ENCODE measurements at places on chromosomes 13 and 19.
A peak's percentile ranks its signal among the peaks of the same experiment; 100 is the strongest.

- no peak for DNase-seq
These were observed 42.6 kb downstream of the MRPL57 start for GRCh38 chr13:21219036-21219381.

DNA sequence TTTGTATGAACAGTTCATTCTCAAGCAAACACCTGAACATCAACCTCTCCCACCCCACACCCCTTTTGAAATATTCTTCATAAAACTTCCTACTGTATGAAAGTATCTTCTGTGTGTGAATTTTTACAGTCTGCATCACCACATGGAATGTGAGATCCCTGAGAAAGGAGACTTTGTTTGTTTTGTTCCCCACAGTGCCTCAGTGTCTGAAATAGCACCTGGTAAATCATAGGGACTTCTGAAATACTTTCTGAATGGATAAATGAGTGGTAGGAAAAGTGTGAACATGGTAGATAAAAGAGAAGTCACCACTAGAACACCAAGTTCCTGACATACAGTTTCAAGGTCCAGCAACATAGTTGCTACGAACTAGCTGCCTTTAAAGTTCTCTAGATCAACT lies 1071.2 kb downstream of the EFNB2 start:
- no peak for DNase-seq

DNA sequence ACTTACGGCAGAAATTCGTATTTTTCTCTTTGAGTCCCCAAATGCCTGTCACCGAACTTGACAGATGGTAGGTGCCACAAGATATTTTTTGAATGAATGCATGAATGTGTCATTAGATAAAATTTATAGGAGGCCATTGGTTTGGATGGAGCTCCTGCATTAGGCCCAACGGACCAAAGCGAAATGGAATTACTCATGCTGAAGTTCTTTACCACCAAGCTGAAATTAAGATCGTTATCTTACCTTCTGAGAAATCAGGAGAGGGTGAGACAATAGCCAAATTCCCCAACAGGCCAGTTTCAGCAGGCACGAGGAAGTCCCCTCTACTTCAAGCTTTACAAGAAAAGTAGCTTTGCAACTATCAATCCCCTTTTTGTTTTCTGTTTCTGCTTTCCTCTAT lies 452.5 kb upstream of the ARGLU1 start:
- no peak for DNase-seq

GRCh38 chr19:33226550-33227241 lies 1.0 kb upstream of the SLC7A10 start:
- peak; percentile 52 for DNase-seq

- peak; percentile 81 for DNase-seq
These were observed 134.3 kb upstream of the MYO16 start for GRCh38 chr13:108494991-108495645.

DNA sequence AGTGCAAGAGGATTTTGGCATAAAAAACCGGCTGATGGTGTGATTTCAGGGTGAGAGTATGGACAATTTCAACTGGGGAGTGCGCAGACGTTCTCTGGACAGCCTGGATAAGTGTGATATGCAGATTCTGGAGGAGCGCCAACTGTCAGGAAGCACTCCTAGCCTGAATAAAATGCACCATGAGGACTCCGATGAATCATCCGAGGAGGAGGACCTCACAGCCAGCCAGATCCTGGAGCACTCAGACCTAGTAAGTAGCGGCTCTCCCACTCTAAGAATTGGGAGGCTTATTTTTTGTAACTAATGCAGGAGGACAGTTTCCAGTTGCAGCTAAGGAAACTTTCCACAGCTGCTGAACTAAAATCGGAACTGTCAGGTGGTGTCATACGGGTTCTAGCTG lies 53.6 kb downstream of the ZAR1L start:
- DNase-seq: no peak

GRCh38 chr19:17627161-17627560 lies 61.0 kb downstream of the UNC13A start:
- no peak for DNase-seq

GRCh38 chr13:33512880-33513554 lies 227.5 kb upstream of the STARD13 start:
- DNase-seq: no peak

DNA sequence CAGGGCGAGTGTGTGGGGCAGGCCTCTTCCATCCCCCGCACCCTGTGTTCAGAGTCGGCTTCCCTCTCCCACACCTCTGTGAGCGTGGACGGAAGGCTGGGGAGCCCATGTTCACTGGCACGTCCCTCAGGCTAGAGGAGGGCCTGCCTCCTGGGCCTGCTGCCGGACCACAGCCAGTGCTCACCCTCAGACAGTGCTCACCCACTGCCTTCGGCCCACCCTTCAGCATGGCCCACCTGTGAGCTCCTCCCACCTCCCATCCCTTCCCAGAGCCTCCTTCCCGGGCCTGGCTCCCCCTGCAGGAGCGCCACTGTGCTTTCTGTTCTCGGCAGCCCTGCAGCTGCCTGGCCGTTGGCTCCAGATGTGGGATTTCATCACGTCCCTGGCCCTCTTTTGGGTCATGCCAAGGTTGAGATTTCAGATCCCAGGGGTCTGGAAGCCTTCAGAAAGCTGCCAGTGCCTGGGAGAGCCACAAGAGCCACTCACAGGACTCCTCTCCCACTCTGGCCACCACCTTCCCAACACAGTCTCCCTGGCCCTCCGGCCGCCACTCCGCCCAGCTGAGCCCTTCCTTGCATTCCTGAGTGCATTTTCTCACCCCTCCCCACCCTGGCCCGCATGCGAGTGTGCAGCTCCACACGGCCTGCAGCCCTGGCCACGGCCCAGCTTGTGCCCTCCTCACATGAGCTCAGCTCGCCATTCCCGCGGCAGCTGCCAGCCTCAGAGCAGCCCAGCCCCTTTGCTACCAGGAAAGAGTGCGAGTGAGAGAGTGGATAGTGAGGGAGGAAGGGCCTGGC lies 25.3 kb downstream of the CAPN12 start:
- DNase-seq: no peak

DNA sequence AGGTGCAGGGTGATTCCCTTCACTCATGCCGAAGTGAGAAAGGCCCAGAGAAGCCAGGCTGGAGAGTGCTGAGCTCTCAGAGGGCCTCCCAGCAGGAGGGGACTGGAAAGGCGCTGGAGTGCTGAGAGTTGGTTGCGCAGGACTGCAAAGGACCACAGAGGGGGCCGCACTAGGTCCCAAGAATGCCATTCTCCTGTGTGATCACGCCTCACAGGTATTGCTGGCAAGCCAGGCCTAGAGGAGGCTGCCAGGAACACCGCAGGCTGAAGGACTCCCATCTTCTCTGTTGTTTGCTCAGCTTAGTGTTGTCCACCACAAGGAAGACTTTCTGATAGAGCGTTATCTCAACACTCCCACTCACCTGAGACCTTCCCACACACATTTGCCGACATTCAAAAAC lies 165.0 kb downstream of the FGF14 start:
- no peak for DNase-seq

- no peak for DNase-seq
These were observed 41.2 kb upstream of the VWA8 start for GRCh38 chr13:42002066-42002465.

- no peak for DNase-seq
These were observed 12.6 kb downstream of the NCR1 start for GRCh38 chr19:54918499-54918898.

DNA sequence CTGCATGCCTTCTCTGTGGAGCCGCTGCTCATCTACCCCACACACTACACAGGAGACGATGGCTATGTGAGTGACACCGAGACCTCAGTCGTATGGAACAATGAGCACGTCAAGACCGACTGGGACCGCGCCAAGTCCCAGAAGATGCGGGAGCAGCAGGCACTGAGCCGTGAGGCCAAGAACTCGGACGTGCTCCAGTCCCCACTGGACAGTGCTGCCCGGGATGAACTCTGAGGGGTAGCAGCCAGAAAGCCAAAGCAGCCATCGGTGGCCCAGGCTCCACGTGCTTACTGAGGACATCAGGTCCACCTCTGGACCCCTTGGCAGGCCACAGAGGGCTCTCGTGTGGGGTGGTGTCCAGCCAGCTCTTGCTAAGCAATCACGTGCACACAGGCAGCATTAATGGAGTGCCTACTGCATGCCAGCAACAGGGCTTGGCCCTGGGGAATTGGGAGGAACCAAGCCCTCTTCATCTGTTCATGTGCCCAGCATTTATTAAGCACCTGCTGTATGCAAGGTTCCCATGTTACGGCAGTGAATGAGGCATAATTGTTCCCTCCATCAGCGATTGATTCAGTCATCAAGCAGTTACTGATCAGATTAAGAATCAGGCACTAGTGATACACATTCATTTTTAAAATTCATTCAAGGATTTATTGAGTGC lies 25.9 kb downstream of the COLGALT1 start:
- DNase-seq: no peak

DNA sequence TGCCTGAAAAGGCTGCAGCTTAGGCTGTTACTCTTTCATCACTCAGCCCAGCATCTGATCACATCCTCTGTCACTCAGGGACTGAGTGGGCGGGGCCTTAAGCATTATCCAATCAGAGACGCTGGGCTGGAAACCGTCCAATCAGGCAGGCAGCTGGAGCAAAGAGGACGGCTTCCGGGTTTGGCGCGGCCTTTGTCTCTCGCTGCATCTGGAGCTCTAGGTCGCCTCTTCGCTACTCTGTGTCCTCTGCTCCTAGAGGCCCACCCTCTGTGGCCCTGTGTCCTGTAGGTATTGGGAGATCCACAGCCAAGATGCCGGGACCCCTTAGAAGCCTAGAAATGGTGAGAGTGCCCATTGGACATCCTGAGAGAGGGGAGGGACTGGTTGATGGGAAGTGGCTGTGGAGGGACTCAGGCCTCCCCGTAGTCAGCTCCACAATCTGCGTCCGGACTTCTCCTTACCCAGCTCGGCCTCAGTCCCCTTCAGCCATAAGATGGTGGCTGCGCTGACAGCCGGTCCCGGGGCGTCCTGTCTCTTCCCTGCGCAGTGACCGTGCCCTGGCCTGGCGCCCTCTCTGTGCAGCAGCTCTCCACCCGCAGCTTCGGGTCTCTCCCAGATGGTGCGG lies at the start of gene ZNF486:
Gene ZNF486 (plus strand): TSS at position 195 of the 625 bp plus-strand sequence. CDS start 117 bp downstream, at position 312.
- DNase-seq: peak; percentile 94

DNA sequence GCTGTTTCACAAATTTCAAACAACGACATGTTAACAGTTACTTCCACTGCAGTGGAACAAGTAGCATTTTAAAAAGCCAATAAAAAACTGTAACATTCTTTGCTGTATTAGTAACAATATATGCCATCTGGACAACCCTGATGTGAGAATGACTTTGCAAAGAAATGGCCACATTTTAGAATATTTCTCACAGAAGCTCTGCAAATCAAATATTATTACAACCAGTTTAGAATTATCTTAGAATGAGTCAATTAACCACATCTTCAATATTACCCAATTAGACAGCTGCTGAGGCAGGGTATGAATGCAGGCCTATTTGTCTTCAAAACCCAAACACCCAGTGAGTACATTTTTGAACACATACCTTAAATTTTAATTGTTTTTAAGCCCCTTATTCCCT lies 3.2 kb downstream of the ZNF699 start:
- DNase-seq: no peak

- DNase-seq: no peak
These were observed 9.8 kb downstream of the SAFB start for GRCh38 chr19:5632657-5633056.

DNA sequence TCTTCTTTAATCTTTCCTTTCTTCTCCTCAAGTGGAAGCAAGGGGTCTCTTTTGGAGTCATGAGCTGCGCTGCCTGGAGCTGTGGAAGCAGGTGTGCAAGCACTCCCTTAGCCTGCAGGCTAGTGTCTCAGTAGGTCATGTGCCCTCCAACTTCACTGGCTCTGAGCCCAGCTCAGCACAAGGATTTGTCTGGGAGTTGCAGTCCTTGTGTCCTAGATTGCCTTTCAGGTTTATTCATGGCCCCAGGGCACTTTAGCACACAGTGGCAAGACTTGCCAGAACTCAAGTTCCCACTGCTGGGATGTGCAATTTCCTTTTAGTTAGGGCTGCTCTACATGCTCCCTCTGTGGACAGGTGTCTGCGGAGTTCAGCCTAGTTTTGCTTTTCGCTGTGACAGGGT lies 211.7 kb downstream of the LIG4 start:
- no peak for DNase-seq

DNA sequence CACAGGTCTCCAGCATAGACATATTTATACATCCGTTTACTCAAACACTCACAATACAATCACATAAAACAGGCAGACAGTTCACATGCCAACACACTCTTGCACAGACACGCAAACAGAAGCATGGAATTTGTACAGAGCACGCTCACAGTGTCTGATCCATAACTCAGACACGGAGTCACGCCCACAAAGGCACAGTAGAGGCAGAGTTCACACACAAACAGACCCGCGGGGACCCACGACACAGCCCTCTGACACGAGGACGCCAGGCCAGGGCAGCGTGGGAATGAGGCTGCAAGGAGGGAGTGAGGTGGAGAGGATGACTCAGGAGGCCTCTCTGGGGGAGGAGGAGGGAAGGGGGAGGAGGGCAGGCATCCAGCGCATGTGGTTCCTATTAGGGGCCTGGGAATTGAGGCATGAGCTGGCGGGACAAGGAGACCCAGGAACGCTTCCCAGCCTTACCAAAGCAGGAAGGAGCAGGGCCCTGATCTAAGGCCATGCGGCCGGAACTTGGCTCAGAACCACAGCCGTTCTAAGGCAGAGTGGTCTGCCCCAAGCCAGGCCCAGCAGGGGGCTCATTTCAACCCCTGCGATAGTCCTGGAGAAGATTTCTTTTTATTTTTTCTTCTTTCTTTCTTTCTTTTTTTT lies 9.1 kb upstream of the OLFM2 start:
- DNase-seq: peak; percentile 63

- no peak for DNase-seq
These were observed 13.1 kb downstream of the NFKBID start for GRCh38 chr19:35887197-35887596.

DNA sequence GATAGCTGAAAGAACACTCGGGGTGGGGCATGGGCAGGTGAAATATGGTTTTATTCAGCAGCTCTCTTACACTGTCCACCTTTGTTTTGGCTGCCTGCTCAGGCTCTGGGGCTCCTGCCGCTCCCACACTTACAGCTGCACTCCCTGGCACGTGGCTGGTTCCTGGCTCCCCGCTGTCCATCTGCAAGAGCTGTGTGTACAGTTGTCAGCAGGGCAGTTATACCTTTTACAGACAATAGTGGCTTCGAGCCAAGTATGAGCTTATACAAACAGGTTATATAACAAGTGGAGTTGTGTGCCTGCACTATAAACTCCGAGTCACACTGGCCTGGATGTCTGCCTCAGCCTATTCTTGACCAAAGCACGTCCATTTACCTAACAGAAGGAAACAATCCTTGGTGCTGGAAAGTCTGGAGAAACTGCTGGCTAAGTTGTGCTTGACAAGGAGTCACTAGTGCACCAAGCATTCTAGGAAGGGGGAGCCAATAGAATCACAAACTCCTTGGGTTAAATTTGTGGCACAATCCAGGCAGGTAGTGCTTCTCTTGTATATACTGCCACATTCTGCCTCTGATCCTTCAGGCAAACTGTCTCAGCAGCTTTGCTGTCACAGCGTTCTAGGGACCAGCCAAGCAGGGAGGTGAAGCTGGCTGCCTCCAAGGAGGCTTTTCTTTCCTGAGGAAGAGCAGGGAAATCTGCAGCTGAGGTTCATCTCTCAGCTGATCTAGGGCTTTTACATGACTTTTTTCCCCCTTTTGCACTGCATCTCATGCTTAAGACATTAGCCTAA lies 68.2 kb downstream of the NHLRC3 start:
- peak; percentile 19 for DNase-seq

Data from retina (tissue), 1 donor.